NCI-H1417 treated with DMSO at 0.1 percent for 48 hours (cell line): ENCODE measurements at places on chromosomes 7 and 10.

DNA sequence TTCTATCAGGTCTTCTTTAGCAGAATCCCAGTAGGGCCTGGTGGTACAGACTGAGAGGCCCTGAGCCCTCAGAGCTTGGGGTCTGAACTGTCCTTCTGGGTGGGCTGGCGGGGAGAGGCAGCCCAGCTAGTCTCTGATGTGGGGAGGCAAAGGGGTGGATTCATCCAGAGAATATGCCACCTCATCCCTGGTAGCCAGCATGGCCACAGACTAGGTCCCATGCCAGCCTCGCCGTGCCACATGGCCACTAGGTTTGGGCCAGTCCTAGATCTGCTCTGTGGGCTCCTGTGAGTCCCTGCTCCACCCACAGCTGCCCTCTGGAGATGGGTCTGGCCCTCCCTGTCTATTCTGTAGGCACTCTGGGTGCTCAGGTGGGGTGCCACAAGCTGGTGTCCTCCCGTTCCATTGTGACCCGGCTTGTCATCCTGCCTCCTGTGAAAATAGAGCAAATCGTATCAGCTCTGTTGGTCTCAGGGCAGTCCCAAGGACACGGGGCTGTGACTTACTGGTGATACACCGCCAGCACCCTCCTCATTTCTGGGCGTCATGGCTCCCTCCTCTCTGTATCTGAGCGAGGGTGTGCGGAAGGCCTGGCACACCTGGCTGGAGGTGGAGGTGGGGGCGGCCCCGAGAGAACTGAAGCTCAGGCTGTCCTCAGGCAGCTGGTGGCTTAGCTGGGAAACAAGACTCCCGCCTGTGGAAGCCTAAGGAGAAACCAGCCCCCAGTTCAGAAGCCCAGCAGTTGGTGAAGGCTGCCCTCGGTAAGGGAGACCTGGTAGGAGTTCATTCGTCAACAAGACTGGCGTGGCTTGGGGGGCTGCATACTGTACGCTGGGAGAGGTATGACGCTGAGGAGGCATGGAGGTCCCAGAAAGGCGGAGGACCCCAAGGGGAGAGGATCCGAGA is 33.3 kb downstream of the UNC5B start:
- DNase-seq, result no peak

GRCh38 chr10:126481181-126481580 is 92.9 kb upstream of the ADAM12 start:
- DNase-seq, result no peak

GRCh38 chr10:131860806-131861440 is 39.9 kb upstream of the PPP2R2D start:
- DNase-seq, result no peak

- no peak for DNase-seq
Measured at GRCh38 chr7:73881352-73882046, 20.5 kb downstream of the TMEM270 start.

- no peak for DNase-seq
Measured at GRCh38 chr10:127243490-127244272, 47.3 kb upstream of the INSYN2A start.

DNA sequence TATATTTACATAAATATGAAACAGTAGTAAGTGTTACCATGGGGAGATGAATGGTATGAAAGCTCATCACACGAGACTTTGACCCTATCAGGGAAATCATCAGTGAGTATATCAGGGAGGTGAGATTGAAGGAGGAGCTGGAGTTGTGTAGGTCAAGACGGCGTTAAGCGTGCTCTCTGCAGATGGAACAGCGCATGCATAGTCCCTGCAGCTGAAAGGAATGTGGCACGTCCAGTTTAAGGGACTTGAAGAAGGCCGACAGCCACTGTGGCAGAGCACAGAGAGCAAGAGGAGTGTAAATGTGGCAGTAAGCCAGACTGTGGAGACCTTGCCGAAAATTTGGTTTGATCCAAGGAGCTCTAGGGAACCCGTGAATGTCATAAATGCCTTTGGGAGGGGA is 38.9 kb downstream of the POU6F2 start:
- DNase-seq, result no peak

DNA sequence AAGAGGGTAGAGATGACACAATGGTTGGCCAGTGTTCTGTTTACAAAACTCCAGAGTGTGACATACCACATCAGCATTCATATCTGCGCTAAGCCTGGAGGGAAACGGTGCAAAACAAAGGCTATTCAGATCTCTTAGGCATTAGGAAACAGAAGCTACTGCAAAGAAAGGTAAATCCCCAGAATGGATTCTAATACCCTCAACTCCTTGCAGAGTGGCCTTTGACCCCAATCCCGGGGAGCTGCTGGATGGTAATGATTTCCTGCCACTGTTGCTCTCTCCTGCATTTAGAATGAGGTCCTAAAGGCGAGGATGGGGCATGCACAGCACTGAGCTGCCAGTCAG is 65.2 kb downstream of the AOAH start:
- no peak for DNase-seq

GRCh38 chr7:25669961-25670841 is 441.9 kb upstream of the NPVF start:
- DNase-seq, result no peak

GRCh38 chr7:73512018-73512780 is 9.9 kb downstream of the BAZ1B start:
- DNase-seq, result no peak

DNA sequence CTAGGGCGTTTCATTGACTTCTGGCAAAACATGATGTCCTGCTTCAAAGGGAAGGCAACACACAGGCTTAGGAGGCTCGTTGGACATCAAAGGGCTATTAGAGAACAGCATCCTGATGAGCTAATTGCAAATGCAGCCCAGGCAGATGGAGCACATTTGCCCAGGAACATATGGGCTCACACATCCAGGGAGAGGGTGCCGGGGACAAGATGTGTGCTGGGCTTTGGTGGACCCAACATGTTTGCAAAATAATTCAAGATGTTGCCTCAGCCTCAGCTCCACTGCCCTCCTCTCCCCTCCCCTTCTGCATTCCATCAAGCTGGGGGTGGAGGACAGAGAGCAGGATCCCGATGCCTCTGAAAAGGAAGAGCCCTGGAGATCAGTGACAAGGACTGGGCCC is 217.1 kb upstream of the ZMIZ1 start:
- no peak for DNase-seq

GRCh38 chr7:151705636-151706276 is 171.2 kb downstream of the PRKAG2 start:
- no peak for DNase-seq

- no peak for DNase-seq
Measured at GRCh38 chr7:132065989-132066603, 509.7 kb upstream of the PODXL start.

- DNase-seq, result no peak
Measured at GRCh38 chr10:63430091-63430998, 35.4 kb downstream of the JMJD1C start.

DNA sequence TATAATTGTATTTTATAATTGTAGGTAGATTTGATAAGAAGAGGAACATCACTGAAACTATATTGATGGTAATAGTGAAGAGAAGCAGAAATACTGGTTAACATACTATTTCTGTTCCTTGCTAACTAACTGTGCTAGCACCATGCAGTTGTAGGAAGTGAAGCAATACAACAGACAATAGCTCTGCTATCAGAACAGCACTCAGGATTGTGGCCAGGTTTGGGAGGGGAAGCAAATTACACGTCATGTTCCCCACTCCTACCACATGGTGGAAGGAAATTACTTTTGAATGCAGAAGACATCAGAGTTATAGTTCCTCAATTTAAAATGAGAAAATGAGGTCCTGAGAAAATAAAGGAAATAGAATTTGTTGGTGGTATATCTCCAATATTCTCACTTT is 151.1 kb downstream of the DGKB start:
- no peak for DNase-seq

- no peak for DNase-seq
Measured at GRCh38 chr7:107998150-107998549, 4.8 kb downstream of the LAMB1 start.

DNA sequence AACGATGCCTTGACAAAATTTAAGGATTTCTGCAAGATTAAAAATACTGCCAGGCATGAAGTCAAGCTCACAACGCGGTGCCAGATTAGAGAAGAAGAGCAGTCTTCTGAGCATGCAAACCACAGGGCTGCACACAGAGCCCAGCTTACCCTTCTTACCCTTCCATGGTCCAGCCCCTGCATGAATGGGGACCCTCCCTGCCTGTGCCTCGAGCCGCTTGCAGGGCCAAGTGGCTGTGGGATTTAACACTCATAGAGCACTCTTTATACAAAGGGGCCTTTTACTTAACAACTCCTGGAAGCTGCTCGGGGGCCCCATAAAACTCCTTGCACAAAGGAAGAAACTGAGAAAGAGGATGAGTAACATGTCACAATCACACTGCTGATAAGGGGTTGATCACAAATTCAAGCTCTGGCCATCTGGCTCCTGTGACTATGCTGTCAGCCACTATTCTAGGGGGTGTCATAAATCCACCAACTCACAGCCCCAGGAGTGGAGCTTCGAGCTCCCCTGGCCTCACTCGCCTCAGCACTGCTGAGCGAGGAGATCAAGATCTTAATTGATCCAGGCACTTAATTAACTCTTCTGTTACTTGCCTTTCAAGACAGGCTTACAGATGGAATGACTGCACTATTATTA is 514.8 kb downstream of the TNS3 start:
- DNase-seq, result no peak

DNA sequence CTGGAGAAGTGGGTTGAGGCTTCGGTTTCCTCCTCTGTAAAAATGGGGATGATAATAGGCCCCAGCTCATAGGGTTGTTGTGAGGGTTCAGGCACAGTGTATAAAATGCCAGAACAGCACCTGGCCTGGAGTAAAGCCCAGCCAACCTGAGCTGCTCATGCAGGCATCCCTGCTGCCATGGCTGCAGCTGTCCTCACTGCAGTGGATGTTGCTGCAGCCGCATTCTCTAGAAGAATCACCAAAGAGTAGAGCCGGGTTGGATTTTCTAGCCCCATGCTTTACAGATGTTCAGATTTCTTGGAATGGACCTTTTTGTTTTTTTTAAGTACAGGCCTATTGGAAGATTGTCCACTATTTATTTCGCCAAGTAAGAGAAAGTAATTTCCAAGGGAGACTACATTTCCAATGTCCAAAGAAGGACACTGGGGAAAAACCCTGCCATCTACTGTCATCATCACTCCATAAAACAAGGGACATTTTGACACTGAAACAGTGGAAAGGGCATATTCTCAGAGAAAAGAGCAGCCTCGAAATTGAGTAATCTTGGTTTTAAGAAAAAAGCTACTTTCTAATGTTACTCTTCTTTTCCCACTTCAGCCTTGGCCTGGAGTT is 147.5 kb upstream of the TCF7L2 start:
- no peak for DNase-seq

DNA sequence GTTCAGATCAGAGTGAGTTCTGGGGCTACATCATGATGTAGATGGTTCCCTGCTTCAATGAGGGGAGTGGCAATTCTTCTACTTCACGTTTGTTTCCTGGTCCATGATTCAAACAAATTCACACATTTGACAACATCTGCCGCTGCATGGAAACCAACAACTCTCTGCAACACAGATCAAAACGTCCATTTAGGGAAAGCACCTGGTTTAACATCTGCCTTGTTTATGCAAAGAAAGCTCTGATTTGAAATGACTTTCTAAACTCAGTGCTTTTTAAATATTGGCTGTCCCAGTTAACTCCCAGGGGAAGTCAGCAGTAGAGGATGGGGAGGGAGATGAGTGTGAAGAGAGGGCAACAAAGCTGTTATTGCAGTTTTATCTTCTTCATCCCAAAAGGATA is 93.8 kb downstream of the GAD2 start:
- no peak for DNase-seq

GRCh38 chr10:115921795-115922194 is 351.2 kb downstream of the GFRA1 start:
- no peak for DNase-seq

- no peak for DNase-seq
Measured at GRCh38 chr7:110868458-110868857, 222.5 kb upstream of the LRRN3 start.

DNA sequence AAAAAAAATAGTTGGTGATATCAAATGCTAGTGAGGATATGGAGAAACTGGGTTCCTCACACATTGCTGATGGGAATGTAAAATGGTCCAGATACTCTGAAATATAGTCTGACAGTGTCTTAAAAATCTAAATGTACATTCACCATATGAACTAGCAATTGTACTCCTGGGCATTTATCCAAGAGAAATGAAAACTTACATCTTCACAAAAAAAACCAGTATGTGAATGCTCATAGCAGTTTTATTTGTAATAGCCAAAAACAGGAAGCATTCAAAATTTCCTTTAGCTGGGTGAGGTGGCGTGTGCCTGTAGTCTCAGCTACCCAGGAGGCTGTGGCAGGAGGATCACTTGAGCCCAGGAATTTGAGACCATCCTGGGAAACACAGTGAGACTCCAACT is 2.1 kb upstream of the SSC4D start:
- DNase-seq, result no peak

GRCh38 chr7:92044148-92044547 is 90.1 kb downstream of the CYP51A1 start:
- DNase-seq, result no peak

DNA sequence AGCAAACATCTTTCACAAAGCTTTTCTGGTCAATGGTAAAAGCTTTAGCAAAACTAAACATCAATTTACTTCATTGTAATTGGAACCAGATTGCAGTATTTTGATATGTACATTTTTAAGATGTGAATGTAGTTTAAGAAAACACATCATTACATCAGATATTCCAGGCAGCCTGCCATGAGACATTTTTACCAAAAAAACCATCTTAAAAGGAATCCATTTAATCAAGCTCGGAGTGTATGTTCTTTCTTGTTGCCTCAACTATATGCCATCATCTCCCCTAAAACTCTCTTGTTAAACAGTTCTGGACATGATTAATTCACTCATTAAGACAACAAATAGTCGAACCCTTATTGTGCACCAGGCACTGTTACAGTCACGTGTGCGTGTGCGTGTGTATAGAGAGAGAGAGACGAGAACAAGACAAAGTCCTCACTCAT is 97.5 kb downstream of the UBE2H start:
- DNase-seq, result no peak

GRCh38 chr10:125016611-125017202 is 74.8 kb downstream of the ZRANB1 start:
- DNase-seq, result no peak

- DNase-seq, result no peak
Measured at GRCh38 chr10:76403912-76404311, 972.5 kb downstream of the LRMDA start.

GRCh38 chr10:78742730-78743615 is 325.8 kb upstream of the ZMIZ1 start:
- no peak for DNase-seq

GRCh38 chr10:77576444-77577032 is 61.1 kb downstream of the KCNMA1 start:
- no peak for DNase-seq

DNA sequence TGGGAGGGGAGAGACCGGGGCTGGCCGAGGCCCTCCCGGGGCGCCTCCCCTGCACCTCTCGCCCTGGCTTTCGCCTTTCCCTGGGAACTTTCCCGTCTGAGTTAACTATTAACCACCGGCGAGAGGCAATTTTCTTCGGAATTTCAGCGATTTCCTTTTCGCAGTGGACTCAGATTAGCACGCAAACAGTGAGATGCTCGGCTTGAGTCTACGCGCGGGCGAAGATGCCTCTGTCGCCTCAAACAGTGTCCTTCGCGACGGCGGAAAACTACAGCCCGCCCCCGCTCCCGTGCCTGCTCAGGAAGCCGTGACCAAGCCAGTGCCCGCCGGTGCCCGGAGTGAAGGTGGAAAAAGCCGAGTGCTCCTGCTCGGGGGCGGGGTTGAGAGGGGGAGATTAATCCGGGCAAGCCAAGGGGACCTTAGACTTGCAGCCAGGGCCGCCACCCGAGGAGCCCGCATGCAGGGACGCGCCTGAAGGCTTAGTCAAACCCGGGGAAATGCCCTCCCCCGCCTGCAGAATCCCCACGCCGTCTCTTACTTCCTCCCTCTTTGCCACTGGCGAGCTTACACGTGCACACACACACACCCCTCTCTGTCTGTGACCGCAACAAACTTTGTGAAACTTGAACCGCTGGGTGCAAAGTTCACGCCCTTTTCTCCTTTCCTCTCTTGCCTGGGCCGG is 14.5 kb upstream of the PAX2 start:
- DNase-seq, result no peak
